ENCODE measurements at places on chromosomes 4 and X.

- no peak for DNase-seq
These were observed 2.3 kb upstream of the ZCCHC4 start for GRCh38 chr4:25310066-25310802.

DNA sequence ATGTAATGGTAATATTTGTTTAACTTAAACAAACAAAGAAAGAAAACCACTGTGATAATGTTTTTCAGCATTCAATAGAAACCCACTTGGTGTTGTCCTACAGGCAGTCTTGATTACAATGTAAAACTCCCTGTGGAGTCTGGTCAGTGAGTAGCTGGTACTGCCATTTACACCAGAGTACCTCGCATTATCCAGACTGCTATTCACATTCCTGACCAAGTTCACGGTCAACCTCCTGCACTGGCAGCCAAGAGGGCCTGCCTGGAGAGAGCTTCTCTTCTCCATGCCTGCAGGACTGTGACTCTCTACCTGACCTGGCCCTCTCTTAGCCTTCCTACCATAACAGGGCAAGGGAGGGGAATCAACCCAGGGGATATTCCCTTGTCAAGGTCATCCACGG lies 2.9 kb upstream of the LONRF3 start:
- DNase-seq, result no peak

- no peak for DNase-seq
These were observed 26.5 kb downstream of the BOD1L1 start for GRCh38 chr4:13601048-13601447.

DNA sequence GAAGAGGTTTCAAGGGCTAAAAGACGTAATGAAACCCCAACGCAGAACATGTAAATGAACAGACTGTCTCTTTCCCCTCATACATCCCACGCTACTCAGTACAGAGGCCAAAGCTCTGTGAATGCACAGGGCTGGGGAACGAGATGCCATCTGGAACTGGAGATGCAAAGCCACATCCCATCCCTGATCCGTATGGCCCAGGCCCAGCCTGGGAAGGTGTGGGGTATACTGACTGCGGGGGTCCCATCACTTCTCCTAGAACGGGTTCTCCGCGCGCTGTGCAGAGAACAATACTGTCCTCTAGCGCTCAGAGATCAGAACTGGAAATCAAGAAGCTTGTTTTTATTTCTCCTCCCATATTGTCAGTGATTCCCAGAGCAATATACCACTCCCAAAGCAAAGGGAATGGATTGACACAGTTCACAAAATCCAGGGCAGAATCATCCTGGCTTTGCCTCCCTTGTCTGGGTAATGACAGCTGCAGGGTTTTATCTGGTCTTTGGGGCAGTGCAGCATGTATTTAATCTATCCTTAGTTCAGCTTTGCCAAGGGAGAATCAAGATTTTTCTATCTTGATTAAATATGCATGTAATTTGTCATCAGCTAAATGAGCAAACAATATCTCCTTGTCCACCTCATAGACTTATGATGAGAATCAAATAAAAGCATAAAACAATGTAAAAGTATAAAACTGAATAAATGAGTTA lies 47.3 kb upstream of the TLR3 start:
- peak; percentile 66 for DNase-seq

All from D721Med (cell line).